Neural progenitor cell (in vitro differentiated cells): ENCODE measurements at places on chromosomes 7 and 10.

GRCh38 chr7:64890761-64891362, 12.2 kb upstream of the ZNF273 start:
- no peak for DNase-seq
- H3K27me3 ChIP-seq: peaks cover 35% of the 10 kb centered on the region

DNA sequence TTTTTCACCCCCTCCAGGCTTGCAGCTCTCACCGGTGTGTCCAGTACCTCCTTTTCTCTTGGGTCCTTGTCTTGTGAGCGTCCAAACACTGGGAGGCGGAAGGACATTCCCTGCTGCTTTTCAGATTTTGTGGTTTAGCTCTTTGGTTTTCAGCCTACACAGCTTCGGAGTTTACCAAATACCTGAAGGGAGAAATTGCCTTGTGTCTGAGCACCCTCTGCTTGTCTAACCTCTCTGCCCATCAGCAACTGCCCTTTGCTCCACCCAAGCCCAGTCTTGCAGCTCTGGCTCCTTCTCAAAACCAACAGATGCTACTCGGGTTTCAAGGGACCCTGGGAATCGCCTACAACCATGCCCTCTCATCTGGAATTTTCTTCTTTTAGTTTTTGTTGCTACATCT, 519.1 kb upstream of the IGFBP3 start:
- DNase-seq: no peak
- H3K27me3 ChIP-seq: no peaks in the 10 kb centered on the region
- H3K4me1 ChIP-seq: no peaks in the 10 kb centered on the region
- no peak overlapping the region for H3K27ac ChIP-seq

DNA sequence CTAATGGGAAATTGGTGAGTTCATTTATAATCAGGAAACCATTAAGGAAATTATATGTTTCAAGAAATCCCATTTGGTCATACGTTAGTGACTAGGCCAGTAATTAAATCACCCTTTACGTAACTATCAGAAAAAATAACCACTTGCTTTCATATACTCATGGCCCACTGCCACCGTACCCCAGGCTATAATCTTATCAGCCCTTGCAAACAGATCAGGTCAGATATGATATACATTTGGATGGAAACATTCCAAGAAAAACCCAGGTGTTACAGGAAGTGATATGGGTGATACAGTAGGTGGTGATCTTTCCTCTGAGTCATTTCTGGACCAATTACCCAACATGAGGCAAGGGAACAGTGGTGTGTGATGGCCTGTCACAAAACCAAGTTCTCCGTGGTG, 481.0 kb upstream of the SEMA3A start:
- H3K36me3 ChIP-seq: no peaks in the 10 kb centered on the region
- no peak overlapping the region for H3K27ac ChIP-seq
- H3K4me3 ChIP-seq: no peak overlapping the region
- H3K4me1 ChIP-seq: no peaks in the 10 kb centered on the region
- no peak for DNase-seq
- no peaks in the 10 kb centered on the region for H3K27me3 ChIP-seq

DNA sequence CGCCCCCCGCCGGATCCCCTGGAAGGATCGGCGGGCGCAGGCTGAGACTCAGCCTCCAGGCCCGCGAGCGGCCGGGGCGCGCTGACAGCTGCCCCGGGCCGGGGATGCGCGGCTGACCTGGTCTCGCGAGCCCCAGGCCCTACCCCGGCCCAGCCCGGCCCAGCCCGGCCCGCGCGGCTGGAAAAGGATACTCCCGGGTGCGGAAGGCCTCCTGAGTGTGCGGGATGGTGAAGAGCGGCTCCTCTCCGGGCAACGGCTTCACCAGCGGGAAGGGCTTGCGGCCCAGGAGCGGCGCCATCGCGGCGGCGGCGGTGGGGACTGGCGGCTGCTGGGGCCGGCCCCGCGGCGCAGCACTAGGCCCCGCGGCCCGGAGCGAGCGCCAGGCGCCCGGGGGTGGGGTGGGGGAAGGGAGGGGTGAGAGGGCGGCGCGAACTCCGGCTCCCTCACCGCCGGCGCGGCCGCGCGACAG, 423 bp downstream of the BAZ1B start:
- H3K4me3 ChIP-seq: peak overlapping the region; percentile 99
- peaks cover 16% of the 10 kb centered on the region for H3K4me1 ChIP-seq
- H3K27ac ChIP-seq: peak overlapping the region; percentile 96
- DNase-seq: no peak
- peaks cover 7% of the 10 kb centered on the region for H3K36me3 ChIP-seq
- no peaks in the 10 kb centered on the region for H3K27me3 ChIP-seq

DNA sequence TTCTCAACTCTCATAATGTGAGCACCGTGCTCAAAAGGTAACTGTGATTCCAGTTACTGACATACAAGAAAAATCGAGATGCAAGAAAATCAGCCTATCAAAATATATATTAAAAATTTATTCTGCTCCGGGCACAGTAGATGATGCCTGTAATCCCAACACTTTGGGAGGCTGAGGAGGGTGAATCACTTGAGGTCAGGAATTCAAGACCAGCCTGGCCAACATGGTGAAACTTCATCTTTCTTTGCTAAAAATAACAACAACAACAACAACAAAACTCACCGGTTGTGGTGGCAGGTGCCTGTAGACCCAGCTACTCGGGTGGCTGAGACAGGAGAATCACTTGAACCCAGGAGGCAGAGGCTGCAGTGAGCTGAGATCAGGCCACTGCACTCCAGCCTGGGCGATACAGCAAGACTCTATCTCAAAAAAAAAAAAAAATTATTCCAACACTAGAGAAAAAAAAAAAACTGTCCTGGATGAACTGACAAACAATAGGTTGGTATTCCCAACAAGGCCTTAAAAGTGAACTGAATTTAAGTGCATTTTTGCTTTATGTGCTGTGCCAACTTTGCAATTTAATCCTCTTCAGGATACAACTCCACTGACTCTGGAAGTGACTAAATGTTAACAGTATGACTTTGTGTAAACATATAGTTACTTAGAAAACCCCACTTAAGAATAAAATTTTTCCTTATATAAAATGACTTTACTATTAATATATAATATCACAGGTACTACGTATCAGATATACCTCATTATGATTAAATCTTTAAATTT, 51.1 kb downstream of the JMJD1C start:
- H3K4me3 ChIP-seq: no peak overlapping the region
- DNase-seq: no peak
- no peak overlapping the region for H3K27ac ChIP-seq
- no peaks in the 10 kb centered on the region for H3K36me3 ChIP-seq

GRCh38 chr10:21526860-21527597, 1.5 kb upstream of the SKIDA1 start:
- no peaks in the 10 kb centered on the region for H3K27me3 ChIP-seq
- H3K4me3 ChIP-seq: peak overlapping the region; percentile 97
- H3K27ac ChIP-seq: peak overlapping the region; percentile 99
- peaks cover 53% of the 10 kb centered on the region for H3K4me1 ChIP-seq

DNA sequence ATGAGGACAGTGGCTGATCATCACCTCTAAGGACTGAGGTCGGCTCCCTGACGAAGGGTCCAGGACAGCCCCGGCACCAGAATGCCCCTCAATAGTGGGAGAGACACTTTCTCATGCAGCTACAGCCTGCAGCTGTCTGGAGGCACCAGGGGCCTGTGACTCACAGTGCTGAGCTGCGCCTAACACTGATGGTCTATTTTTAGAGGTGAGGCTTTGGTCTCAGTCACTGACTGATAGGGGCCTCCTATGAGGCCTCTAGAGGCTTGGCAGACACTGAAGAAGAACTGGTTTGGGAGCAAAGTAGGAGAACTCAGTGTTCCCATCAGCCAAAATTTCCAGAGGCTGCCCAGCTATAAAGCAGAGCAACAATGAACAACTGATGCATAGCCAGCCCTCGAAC, 130.1 kb downstream of the COBL start:
- H3K4me3 ChIP-seq: no peak overlapping the region
- DNase-seq: no peak
- H3K36me3 ChIP-seq: no peaks in the 10 kb centered on the region
- H3K27me3 ChIP-seq: no peaks in the 10 kb centered on the region
